ENCODE measurements at places on chromosomes 16 and 17. TPM values are rescaled to one million over a fixed set of nuclear protein-coding genes. Genes with fewer than 3 reads are reported as not detected.

GRCh38 chr16:28321700-28322411 lies 29.5 kb downstream of the SBK1 start:
- no peak for DNase-seq

- no peak for DNase-seq
Measured at GRCh38 chr17:75557075-75557851, 30.3 kb upstream of the MYO15B start.

- no peak for DNase-seq
Measured at GRCh38 chr17:38410201-38410600, 18.1 kb upstream of the ARHGAP23 start.

GRCh38 chr17:8436844-8437171 lies 1.1 kb downstream of the NDEL1 start:
- DNase-seq, result no peak

- DNase-seq, result no peak
Measured at GRCh38 chr17:45279898-45280297, 18.0 kb upstream of the SPATA32 start.

DNA sequence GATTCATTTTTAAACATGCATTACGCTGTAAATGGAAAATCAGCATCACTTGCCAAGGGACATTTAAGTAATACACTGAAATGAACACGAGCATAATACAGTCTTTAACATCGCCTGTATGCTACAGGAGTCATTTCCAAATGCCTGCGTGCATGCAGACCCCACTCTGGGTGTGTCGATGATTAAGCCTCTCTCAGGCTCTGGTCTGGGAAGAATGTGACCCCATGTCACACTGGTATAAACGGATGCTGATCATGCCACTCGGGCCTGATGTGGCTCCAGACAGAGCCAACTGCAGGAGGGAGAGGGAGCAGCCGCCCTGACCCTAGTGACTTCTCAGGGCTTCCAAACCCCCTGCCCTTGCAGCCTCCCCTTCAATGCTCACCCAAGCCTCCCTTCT lies 10.8 kb downstream of the EMP2 start:
- DNase-seq, result no peak

DNA sequence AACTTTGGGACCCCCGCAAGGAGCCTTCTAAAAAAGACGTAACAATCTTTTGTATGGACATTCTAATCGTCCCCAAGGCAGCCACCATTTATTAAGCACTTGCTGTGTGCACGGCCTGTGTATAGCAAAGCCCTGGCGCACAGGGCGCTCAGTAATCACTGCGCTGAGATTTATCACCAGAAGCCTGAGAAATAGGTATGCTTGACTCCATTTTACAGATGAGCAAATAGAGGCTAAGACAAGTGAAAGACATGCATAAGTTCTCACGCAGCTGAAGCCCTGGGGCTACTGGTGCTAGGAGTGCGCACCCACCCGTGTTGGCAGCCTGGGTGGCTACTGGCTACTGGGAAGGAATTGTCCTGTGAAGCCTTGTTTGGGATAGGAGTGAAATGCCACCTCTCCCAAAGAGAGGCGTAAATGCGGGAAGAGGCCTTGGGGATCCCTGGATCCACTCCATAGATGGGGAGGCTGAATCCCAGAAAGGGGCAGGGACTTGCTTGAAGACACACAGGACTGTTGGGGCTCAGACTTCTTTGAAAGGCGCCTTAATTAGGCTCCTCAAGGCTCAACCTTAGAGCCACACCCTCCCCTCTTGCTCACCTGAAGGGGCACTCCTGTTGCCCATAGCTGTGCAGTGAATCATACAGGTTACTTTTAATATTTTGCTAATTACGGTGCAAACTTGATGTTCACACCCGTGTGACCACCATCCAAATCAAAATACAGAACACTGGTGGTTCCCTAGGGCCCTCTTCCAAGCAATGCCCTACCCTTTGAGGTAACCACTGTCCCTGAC lies 634 bp upstream of the NATD1 start:
- DNase-seq, result peak; percentile 71

GRCh38 chr16:89322321-89323119 lies 105.0 kb downstream of the ZNF778 start:
- DNase-seq, result no peak

The ABCC11 gene
- 0.33 TPM for polyA plus RNA-seq

The GPR179 gene
- 0.01 TPM for polyA plus RNA-seq

Measured in keratinocyte (primary cell).